ENCODE measurements at places on chromosomes 12 and 14. TPM values are rescaled to one million over a fixed set of nuclear protein-coding genes. Genes with fewer than 3 reads are reported as not detected.

HELB gene
- 1.6 TPM for total RNA-seq

CBLN3 gene
- total RNA-seq: 1.7 TPM

ZFHX2 gene
- 1.1 TPM for total RNA-seq

FUT8 gene
- 12.3 TPM for total RNA-seq

SLCO1B1 gene
- 0.46 TPM for total RNA-seq

IRAK3 gene
- total RNA-seq: 1.0 TPM

IL31 gene
- not detected for total RNA-seq

RBP5 gene
- total RNA-seq: not detected

MSRB3 gene
- total RNA-seq: 21.0 TPM

SERPINA3 gene
- 10.6 TPM for total RNA-seq

GLI1 gene
- 8.1 TPM for total RNA-seq

KCNA1 gene
- total RNA-seq: not detected

PROX2 gene
- not detected for total RNA-seq

CATSPERB gene
- total RNA-seq: not detected

KCNH5 gene
- total RNA-seq: not detected

PYM1 gene
- 38.4 TPM for total RNA-seq

STAC3 gene
- 0.40 TPM for total RNA-seq

SCN8A gene
- 1.2 TPM for total RNA-seq

LRFN5 gene
- total RNA-seq: not detected

RASAL1 gene
- total RNA-seq: 0.30 TPM

MLXIP gene
- 46.3 TPM for total RNA-seq

SMCO2 gene
- total RNA-seq: 0.12 TPM

PLEK2 gene
- total RNA-seq: 19.4 TPM

CCDC38 gene
- 0.09 TPM for total RNA-seq

KLRC2 gene
- total RNA-seq: 1.7 TPM

KLRK1 gene
- not detected for total RNA-seq

ALG10B gene
- 3.2 TPM for total RNA-seq

GNB3 gene
- 1.9 TPM for total RNA-seq

TEX52 gene
- not detected for total RNA-seq

TAS2R9 gene
- total RNA-seq: not detected

HPD gene
- 2.1 TPM for total RNA-seq

MYL2 gene
- 0.39 TPM for total RNA-seq

GPRC5D gene
- total RNA-seq: 0.22 TPM

GLT1D1 gene
- not detected for total RNA-seq
